Activated T-helper 17 cell treated with anti-CD3 and anti-CD28 coated beads, Interleukin-2, amount 50 U/mL, for 72 hours (primary cell): ENCODE measurements at places on chromosomes 11 and 22.
A peak's percentile ranks its signal among the peaks of the same experiment; 100 is the strongest.

DNA sequence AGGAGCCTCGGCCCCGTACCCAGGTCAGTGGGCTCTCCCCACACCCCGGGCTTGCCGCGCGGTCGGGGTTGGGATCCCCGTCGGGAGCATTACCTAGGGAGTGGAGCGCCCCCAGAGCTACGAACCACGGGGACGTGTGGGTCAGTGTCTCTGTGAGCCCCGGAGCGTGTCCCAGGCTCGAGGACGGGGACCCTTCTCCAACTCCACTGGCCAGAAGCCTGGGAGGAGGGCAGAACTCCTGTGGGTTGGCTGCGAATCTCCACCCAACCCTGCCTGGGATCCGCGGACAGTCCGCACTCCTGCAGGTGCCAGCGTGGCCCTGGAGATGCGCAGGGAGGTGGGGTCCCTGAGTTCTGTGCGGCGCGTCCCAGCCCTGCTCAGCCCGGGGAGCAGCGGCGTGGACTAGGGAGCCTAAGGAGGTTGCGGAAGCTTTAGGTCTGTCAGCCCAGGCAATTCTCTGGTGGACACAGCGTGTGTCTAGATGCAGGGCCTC is 346 bp downstream of the PPFIBP2 start:
- peak; percentile 31 for ATAC-seq

GRCh38 chr11:8015753-8016239 is 28.7 kb downstream of the EIF3F start:
- ATAC-seq, result no peak

GRCh38 chr11:17790453-17790852 is 55.9 kb downstream of the KCNC1 start:
- no peak for ATAC-seq

DNA sequence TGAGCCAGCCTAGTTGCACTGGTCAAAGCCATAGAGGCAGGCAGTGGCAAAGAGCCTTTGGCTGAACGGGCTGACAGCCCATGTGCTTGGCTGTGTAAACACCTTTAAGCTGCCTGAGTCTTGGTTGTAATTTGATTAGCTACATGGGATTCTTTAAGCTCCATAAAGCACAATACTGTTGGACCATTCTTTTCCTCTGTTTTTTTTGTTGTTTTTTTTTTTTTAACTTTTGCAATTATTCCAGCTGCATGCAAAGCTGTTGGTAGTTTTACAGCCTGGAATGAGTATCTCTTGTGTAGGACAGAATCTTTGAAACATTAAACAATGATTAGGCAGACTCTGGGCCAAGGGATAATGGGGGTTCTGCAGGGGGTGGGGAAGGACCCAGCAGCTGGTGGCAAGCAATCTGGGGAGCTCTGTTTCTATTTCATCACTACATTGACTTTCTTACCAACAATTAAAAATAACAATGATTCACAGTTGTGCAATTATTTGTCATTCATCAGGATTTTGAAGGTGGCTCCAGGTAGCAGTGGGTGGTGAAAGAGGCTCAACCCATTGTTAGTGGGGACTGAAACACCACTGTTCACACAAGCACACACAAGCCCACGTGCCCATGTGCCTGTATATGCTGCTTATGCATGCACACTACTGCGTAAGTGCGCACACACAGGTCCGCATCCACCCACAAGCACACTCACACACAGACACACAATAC is 69.5 kb upstream of the CSNK2A3 start:
- no peak for ATAC-seq

DNA sequence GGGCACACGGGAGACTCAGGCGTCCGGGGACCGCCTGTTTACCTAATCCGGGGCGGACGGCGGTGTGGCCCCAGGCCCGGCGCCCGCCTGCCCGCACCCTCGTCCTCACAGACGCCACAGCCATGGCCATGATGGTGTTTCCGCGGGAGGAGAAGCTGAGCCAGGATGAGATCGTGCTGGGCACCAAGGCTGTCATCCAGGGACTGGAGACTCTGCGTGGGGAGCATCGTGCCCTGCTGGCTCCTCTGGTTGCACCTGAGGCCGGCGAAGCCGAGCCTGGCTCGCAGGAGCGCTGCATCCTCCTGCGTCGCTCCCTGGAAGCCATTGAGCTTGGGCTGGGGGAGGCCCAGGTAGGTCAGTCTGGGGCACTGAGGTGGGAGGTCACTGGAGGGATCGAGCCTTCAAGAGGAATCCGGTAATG is 10.0 kb upstream of the RAB1B start:
- peak; percentile 4 for ATAC-seq

DNA sequence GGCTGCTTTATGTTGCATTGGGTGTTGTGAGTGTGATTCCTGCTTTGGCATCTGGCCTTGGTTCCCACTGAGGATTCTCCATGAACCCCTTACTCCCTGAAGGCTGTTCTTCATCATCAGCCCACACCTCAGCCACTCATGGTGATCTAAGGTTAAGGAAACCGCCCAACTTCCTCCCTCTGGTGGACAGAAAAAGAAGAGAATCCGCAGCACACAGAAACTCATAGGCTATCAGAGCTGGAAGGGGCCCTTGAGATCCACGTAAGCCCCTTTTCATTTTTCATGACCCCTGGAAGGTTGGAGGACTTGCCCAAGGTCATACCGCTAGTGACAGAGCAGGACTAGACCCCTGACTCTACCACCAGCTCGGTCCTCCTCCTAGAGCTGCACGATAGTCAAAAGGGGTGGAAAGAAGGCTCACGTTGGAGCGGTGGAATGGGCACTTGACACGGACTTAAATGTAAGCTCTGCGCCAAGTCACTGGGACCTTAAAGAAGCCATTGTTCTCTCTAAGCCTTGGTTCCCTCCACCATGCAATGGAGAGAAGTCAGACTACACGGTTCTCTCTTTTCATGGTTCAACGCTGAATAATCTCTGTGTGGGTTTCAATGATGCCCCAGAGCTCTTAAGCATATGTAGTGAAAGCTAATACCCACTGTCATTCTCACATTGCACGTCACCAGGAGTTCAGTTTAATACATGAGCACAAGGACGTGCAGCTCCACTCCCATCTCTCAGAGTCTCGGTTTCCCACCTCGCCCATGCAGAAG is 83.6 kb upstream of the CRTAM start:
- peak; percentile 66 for ATAC-seq

DNA sequence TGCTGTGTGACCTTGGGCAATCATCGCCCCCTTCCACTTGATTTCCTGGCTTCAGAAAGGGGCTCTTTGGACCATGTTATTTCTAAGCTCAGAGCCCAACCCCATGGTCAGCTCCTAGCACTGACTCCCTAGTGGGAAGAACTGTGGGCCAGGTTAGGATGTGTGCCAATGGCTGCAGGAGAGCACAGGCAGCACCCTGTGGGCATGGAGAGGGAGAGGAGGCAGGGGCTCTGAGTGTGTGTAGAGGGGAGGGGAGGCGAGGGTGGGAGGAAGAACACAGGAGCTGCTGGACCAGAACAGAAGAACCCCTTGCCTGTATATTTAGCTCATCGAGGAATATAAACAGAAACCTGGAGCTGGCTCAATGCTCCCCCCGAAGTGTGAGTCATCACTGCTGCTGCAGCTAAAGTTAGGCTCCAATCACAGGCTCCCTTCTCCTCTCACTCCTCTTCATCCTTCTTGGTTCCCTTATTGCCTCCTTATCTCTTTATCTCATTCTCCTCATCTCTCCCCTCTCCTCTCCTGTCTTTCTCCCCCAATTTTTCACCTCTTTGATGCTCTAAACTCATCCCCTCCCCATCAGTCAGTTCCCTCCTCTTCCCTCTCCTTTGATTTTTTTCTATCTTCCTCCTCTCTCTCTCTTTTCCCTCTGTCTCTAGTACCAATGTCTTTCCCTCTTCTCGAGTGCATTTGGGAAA is 14.5 kb upstream of the RPS19BP1 start:
- no peak for ATAC-seq

GRCh38 chr22:45599836-45600577 is 71.6 kb upstream of the ATXN10 start:
- ATAC-seq, result no peak
